Activated T-helper 2 cell treated with anti-CD3 and anti-CD28 coated beads, Interferon-gamma antibody, Interleukin-2, Interleukin-4, amounts not matched to agents 10 μg/mL and 5 μg/mL and 100 μg/mL, durations not matched to agents 14 hours and 24 hours and 36 hours (primary cell): ENCODE measurements at places on chromosomes 16 and 17. TPM values are rescaled to one million over a fixed set of nuclear protein-coding genes. Genes with fewer than 3 reads are reported as not detected.

GRCh38 chr17:49993423-49994060, 1.5 kb downstream of the DLX3 start:
- peak overlapping the region; percentile 54 for H3K27ac ChIP-seq
- peak overlapping the region; percentile 76 for H3K4me3 ChIP-seq
- H3K27me3 ChIP-seq: peaks cover 71% of the 10 kb centered on the region
- H3K4me1 ChIP-seq: peaks cover 16% of the 10 kb centered on the region
- no peak for DNase-seq

DNA sequence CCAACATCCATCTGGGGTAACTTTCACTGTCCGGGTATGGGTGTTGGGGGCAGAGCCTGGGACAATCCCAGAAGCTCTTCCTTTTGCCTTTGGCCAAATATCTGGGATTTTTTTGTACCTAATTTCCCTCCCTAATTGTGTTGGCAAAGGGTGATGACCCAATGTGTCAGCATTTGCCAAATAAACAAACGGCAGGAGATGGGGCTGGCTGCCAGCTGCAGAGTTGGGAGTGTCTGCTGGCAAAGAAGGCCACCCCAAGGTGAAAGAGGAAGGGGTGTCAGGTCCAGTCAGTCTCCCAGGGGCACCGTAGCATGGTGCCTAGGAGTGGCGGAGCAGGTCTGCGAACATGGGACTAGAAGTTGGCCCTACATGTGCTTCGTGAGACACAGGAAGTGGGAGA, 73.0 kb downstream of the SLC6A2 start:
- H3K4me3 ChIP-seq: no peak overlapping the region
- H3K4me1 ChIP-seq: no peaks in the 10 kb centered on the region
- H3K36me3 ChIP-seq: no peaks in the 10 kb centered on the region
- no peak for DNase-seq

DNA sequence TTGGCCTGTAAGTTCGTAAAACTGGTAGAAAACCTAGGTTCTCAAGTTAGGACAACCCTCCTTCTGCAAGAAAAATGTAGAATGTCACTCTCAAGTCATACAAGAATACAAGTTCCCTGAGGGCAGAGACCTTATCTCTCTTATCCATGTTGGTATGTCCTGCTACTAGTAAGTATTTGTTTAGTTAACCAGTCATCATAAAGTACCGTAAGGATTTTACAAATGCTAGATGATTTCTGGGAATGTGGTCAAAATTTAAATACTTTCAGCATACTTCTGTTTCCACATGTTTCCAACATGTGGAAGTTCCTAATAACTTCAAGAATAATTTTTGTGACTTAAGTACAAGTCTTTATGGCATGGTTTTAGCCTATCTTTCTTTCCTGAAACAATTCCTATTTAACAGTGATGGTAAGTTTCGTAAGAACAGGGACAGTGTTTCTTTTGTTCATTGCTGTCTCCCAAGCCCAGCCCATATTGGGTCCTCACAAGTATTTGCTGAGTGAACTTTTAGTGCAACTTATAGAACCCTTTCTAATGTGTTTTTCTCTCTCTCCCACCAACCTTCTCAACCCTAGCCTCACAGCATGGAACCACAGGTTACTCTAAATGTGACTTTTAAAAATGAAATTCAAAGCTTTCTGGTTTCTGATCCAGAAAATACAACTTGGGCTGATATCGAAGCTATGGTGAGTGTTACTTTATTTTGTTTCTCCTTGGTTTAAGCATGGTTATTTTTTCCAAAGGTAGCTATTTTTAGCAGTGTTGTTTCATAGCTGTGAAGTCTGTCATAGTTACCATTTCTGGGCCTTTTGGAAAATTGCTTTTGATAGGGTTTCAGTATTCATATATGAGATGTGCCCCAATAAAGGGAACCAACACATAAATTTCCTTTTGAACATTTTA, 4.5 kb downstream of the NBR1 start:
- DNase-seq: no peak
- H3K4me1 ChIP-seq: peaks cover 39% of the 10 kb centered on the region
- H3K27me3 ChIP-seq: no peaks in the 10 kb centered on the region
- H3K36me3 ChIP-seq: peaks cover 48% of the 10 kb centered on the region

GRCh38 chr16:71894921-71895678, at the start of gene IST1:
Gene IST1, plus strand, starts transcription at chr16:71895531. Its CDS starts 20,110 bp downstream, at chr16:71915641.
- peak; percentile 97 for DNase-seq
- peak within 1 kb of the TSS; percentile 98 for H3K27ac ChIP-seq

DNA sequence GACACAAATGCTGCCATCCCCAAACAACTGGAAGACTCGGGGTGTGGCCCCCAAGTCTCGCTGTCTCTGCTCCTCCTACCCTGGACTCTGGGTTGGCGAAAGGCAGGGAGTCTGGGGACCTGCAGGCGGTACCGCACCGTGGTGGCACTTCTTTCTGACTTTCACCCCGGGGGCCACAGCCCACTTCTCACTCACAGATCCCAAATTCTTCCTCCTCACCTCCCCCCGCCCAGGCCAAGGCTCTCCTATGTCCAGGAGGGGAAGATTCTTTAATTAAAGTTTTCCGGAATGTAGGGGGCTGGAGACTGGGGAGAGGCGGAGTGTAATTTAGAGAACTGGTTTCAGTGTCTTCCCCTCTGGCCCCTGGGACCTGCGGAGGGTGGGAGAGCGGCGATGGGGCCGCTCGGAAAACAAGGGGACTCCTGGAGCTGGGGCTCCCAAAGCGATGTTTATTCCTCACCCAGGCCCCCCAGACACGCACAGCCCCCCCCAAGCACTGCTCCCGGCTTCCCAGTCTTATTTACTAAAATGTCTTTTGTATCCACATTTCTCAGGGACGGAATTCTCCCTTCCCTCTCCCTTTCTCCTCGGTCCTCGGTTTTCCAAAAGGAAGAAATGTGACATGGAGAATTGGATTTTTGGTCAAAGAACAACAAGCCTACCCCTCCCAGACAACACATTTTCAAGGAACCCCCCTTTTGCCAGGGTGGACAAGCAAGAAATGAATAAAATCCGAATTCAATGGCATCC, 1.2 kb downstream of the WNT3 start:
- H3K27me3 ChIP-seq: peaks cover 75% of the 10 kb centered on the region
- no peak overlapping the region for H3K27ac ChIP-seq
- peak overlapping the region; percentile 30 for H3K4me3 ChIP-seq
- DNase-seq: no peak
- H3K4me1 ChIP-seq: peaks cover 2% of the 10 kb centered on the region
- H3K36me3 ChIP-seq: no peaks in the 10 kb centered on the region

DNA sequence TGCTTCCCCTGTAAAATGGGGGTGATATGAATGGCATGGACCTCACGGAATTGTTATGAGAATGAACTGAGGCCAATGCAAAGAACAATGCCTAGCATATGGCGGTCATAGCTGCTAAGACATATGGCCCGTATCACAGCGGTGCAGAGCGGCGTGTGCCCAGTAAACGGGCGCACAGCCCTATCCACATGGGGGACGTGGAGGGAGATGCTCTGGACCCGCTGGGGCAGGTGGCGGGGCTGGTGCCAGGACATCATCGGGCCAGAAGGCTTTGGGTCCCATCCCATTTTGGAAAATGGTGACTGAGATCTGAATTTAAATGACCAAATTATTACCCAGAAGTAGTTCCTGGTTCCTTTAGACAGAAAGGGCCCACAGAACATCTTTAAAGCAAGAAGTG, 18.5 kb upstream of the CPSF4L start:
- H3K36me3 ChIP-seq: no peaks in the 10 kb centered on the region
- H3K4me3 ChIP-seq: no peak overlapping the region
- no peaks in the 10 kb centered on the region for H3K4me1 ChIP-seq
- H3K27me3 ChIP-seq: no peaks in the 10 kb centered on the region

DNA sequence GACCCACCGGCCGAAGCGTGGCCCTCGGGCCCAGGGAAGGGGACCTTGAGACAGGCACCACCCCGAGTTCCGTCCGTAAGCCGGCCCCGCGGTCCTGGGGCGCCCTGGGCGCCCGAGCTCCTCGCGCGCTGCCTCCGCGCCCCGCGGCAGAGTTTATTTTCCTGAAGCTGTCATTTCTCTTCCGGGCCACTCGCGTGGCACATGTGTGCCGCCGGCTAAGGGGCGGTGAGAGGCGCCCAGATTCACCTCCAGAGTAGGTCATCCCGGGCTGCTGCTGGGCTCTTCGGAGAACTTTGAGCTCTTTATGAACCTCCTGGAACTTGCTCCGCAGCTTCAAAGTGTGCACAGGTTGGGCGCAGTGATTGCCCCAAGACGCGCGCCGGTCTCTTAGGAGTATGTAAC, 489 bp downstream of the ZC3H18 start:
- H3K36me3 ChIP-seq: peaks cover 27% of the 10 kb centered on the region
- H3K27me3 ChIP-seq: no peaks in the 10 kb centered on the region
- peak overlapping the region; percentile 76 for H3K27ac ChIP-seq
- peak overlapping the region; percentile 88 for H3K4me3 ChIP-seq
- no peak for DNase-seq

DNA sequence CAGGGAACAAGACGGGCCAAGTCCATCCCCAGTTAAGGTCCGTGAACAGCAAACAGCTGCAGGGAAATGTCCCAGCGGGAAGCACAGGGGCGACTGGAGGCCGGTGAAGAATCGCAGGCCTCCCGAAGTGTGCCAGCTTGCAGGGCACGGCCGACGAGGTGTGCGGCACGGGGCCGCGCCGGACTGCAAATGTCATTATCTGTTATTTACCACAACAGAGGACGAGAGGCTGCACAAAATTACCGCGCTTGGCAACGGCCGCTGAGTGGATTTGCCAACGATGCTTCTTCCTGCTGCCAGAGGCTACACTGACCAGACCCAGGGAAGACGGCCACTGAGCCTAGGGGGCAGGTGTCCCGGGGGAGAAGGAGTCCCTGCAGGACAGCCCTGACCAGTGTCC, 53.1 kb downstream of the RPH3AL start:
- H3K27me3 ChIP-seq: no peaks in the 10 kb centered on the region
- no peak for DNase-seq
- H3K27ac ChIP-seq: no peak overlapping the region
- H3K4me1 ChIP-seq: no peaks in the 10 kb centered on the region

DNA sequence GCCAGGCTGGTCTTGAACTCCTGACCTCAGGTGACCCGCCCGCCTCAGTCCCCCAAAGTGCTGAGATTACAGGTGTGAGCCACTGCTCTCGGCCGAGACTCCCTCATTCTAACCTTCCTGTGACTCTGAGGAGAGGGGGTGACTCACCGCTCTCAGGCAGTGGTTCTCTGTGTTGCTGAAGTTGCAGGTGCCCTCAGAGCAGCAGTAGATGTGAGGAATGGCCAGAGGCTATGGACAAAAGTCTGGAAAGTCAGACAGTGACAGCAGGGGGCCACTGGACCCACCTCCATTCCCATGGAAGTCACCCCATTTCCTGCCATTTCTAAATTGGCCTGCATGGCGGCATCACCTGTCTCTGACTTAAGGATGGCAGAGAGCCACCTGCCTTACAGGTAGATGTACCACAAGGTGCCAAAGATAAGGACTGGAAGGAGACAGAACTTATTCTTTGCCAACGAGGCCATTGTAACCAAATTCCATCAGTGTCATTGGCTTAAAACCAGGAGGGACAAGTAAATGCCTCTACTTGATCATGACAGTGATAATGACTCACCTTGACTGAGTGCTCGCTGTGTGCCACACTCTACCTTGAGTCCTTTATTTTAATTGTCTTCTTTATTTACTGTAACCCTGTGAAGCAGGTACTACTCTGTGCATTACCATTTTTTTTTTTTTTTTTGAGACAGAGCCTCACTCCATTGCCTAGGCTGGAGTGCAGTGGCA, 15.3 kb upstream of the CNOT1 start:
- peaks cover 2% of the 10 kb centered on the region for H3K27me3 ChIP-seq
- no peak overlapping the region for H3K27ac ChIP-seq
- no peaks in the 10 kb centered on the region for H3K36me3 ChIP-seq
- H3K4me3 ChIP-seq: no peak overlapping the region

DNA sequence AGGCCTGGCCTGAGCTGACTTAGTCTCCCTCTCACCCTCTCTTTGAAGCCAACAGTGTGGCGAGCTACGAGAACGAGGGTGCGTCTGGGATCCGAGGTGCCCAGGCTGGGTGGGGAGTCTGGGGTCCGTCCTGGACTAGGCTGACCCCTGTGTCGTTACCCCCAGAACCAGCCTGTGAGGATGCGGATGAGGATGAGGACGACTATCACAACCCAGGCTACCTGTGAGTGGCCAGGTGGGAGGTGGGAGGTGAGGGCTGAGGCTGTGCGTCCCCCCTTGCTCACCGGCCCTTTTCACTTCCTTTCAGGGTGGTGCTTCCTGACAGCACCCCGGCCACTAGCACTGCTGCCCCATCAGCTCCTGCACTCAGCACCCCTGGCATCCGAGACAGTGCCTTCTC, 1.6 kb downstream of the LAT start:
- peak overlapping the region; percentile 87 for H3K27ac ChIP-seq
- no peak for DNase-seq
- H3K27me3 ChIP-seq: no peaks in the 10 kb centered on the region

GRCh38 chr17:38605841-38606645, at the start of gene SRCIN1:
Gene SRCIN1, minus strand, starts transcription at chr17:38605952. Its CDS starts 247 bp downstream, at chr17:38605705.
- H3K27me3 ChIP-seq: peaks cover 68% of the 10 kb centered on the region
- peak; percentile 25 for DNase-seq
- H3K4me1 ChIP-seq: no peaks in the 10 kb centered on the region
- no peak within 1 kb of the TSS for H3K27ac ChIP-seq
- H3K4me3 ChIP-seq: peak within 1 kb of the TSS; percentile 68
- no peaks in the 10 kb centered on the region for H3K36me3 ChIP-seq

DNA sequence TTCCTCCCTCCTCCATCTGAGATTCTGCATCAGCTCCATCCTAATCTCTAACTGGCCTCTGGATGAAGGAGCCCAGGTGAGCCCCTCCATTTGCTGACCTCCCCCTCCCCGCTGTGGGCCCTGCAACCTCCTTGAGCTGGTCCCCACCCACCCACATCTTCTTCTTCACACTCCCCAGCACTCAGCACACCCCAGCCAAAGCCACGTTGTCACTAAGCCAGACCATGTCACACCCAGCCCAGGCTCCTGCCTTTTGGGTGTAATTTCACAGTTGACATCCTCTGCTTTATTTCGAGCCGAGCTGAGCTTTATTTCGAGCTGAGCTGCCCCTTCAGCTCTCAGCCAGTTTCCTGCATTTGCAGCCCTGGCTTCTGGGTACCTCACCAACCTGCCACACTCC, 282.7 kb upstream of the TNRC6C start:
- DNase-seq: no peak
- H3K27me3 ChIP-seq: no peaks in the 10 kb centered on the region
- H3K27ac ChIP-seq: no peak overlapping the region
- no peak overlapping the region for H3K4me3 ChIP-seq

The HBA2 gene
- 0.32 TPM in 1 of 2 replicates, not detected in the other for total RNA-seq

The CCL2 gene
- total RNA-seq: not detected in 2 replicates

The ABCC6 gene
- total RNA-seq: not detected in 2 replicates

The HIC1 gene
- total RNA-seq: 42.6 and 43.5 TPM in 2 replicates

The STX1B gene
- 0.57 and 0.97 TPM in 2 replicates for total RNA-seq

The CARD14 gene
- total RNA-seq: not detected in 2 replicates

The HOXB1 gene
- total RNA-seq: not detected in 2 replicates

The CCL17 gene
- 0.37 and 1.3 TPM in 2 replicates for total RNA-seq

The RAB11FIP4 gene
- 20.8 and 26.2 TPM in 2 replicates for total RNA-seq
